Non-pigmented ciliary epithelial cell (primary cell): ENCODE measurements at places on chromosomes 4 and X.

- no peak for DNase-seq
These were observed 149.8 kb downstream of the CHM start for GRCh38 chrX:85897362-85898126.

DNA sequence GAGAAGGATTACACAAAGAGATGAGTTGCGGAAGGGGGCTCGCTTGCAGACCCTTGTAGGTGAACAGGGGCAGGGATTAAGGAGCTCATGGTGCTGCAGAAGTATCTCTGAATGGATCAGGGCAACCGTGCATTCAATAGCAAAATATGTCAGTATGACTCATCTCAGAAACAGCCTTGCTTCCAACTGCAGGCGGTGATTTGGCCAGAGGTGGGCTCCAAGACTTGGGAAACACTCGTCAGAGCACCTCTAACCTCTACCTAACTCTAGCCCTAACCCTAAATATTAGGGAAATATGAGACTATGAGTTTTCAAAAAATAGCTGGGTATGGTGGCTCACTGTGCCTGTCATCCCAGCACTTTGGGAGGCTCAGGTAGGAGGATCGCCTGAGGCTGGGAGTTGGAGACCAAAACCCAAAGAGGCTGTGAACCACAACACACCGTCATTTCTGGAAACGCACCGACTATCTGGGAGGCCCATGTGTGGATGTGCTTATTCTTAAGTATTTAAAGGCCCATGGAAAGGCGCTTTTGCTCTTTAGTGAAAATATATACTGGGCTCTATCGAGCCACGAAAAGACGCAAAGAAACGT, 102.6 kb downstream of the DHRSX start:
- no peak for DNase-seq

DNA sequence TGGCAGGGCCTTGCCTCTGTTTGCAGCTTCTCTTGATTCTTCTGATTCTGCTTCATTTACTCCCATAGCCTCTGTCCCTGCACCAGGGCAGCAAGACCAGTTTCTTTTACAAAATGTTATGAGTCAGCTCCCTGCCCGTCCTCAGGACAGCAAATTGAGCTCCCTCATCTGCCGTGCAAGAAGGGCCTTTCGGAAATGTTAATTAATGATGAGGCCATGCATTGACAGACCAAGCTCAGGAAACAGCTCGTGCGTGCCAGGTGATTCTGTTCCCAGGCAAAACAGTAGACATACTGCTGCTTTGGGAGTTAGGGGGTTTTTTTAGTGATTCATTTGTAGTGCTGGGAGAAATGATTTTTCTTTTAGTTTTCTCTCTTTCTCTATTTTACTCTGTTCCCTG, 231.7 kb downstream of the FBXW7 start:
- DNase-seq = no peak

DNA sequence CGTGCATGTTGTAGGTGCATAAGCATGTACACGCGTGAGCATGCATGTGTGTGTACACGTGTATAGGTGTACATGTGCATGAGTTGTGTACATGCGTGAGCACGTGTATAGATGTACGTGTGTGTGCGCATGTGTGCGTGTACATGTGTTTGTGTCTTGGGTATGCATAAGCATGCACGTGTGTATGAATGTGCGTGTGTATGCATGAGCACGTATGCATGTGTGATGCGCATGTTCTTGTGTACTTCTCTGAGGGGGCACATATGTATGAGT, 9.0 kb downstream of the NAT8L start:
- DNase-seq = no peak

- DNase-seq = no peak
These were observed 104.9 kb downstream of the TTC29 start for GRCh38 chr4:146840731-146841130.

- no peak for DNase-seq
These were observed 166.5 kb downstream of the CPEB2 start for GRCh38 chr4:15168759-15169158.

- DNase-seq = no peak
These were observed 24.3 kb downstream of the CYSLTR1 start for GRCh38 chrX:78303086-78303485.

DNA sequence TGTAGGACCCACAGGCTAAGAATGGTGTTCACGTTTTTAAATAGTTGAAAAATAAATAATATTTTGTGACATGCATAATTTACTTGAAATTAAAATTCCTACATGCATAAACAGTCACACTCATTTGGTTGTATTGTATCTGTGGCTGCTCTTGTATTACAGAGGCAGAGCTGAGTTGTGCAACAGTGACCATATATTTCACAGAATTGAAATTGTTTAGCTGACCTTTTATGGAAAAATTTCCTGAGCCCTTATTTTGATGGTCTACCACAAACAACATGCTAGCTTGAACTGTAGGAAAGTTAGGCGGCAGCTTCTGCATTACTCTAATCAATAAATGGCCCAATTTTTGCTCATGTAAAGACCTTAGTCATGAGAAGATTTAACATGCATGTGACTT, 633.4 kb upstream of the AADAT start:
- DNase-seq = no peak

DNA sequence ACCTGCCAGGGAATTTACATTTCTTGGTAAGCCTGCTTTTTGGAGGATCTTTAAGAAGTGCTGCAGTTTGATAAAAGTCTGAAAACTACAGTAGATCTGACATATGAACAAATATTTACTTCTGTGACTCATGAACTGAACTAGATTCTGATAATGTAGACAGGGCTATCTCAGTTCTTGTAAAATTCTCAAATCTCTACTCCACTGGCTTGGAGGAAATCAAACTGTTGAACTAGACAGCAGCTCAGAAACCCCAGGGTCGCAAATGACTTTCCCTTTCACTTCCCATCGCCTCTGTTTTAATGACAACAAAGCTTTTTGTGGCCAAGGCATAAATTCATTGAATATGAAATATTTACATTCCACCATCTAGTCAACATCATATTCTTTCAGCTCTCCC, 15.4 kb upstream of the OCIAD1 start:
- DNase-seq = no peak

- no peak for DNase-seq
These were observed 34.9 kb upstream of the FHDC1 start for GRCh38 chr4:152901205-152901604.

DNA sequence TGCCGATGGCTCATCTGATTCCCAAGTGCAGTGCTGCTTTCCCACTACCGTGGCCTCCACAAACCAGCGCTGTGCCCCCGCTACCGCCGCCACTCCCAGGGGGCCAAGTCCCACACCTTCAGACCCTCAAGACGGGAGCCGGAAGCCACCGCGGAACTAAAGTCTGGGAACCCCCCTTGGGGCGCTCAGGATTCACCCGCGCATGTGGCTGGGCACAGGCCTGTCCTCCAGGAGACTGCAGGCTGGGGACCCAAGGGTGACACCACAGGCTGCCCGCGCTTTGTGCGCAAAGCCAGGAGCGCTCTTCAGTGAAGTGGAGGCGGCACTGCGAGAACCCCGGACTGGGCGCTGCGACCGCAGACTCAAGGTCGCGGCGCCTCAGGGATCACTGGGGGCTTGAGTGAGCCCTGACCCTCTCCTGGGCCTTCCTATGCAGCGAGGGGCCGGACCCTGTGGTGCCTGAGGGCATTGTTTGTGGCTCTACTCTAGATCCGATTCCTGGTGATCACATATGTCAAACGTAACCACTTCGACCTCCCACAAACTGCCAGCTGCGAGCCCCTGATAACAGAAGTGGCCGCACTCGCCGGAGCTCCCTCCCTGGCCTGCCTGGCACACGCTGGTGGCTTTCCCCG, 20.4 kb upstream of the TBC1D14 start:
- DNase-seq = no peak

DNA sequence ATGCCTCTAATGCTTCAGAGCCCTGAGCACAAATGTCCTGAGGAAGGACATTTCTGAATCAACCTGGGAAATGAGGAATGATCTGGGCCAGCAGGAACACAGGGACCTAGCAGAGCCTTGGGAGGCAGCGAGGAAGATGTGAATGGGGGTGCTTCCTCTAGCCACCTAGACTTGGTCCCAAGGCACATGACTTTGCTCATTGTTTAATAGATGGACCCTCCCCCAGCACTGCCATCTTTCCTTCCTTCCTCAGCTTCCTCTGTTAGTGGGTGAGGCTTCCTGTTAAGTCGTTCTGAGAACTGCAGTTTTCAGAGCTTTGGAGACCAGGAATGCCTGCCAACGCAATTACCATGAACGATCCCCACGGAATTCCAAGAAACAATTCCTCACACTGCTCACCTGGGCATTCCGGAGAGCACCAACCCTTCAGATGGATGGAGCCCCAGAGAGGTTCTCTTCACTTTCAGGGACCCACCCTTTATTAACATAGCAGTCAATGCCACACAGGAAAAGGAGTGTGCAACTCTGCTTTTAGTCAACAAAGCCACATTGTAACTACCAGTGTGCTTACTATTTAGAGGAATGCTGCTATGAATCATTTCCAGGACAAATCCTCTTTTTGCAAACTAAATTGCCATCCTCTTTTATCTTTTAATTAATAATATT, 48.5 kb upstream of the STIM2 start:
- no peak for DNase-seq

DNA sequence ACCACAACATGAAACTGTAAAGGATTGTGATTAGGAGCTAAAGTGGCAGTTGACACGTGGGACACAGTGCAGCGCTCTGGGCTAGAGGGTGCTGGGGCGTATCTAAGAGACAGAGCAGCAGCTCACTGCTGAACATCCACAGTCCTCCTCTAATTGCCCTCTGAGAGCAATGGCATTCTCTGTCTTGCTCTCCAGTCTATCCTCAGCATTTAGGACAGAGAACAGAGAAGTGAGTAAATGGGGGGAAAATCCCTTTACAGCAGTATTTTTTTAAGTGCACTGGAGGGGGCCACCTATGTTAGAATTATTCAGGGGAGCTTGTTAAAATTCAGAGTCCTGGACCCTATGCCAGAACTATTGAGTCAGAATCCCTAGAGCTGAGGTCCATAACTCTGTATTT, 4.2 kb upstream of the TMEM154 start:
- no peak for DNase-seq

DNA sequence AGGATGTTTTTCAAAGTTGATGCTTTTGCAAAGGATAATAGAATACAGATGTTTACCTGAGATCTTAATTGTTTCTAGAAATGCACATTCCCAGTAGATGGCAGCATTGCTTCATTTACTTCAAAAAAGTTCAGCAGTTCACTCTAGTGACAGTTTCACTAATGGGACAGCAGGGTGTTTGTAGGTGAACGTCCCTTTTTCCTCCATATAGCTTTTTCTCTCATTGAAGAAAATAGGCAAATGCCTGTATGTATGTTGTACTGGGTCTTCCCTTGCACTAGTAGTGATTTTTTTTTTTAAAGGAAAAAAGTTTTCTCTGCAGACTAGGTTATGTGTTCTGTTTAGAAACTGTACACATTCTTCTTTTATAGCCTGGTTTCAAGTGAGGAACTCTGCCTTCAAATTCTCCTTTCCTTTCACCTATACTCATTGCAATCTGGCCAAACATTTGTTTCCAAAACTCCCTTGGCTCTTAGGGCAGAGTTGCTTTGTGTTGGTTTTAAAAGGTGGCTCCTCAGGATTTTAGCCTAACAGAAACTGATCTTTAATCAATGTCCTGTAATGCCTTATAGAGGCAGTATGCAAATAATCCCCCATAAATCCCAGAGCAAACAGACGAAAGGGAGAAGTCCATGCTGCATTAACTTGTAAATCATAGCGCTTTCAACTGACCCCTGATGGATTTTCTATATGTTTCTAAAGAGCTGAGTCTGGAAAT, 86.3 kb downstream of the EGF start:
- peak; percentile 19 for DNase-seq

DNA sequence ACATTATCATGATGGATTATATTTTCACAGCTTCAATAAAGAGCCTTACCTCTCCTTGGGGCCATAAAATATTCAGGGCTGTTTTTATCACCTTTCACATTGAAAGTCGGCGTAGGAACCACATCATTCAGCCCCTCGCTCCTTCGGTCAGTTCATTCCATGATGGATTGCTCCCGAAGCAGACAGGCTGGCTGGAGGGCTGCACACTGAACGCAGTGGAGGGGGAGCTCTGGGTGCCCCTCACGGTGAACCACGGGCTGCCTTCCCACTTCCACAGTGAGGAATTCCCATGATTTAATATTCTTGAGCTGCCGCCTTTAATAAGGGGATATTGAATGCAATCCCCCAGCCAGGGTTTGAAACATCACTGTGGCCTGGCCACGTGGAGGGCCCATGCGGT, 16.0 kb downstream of the PPP2R2C start:
- no peak for DNase-seq

DNA sequence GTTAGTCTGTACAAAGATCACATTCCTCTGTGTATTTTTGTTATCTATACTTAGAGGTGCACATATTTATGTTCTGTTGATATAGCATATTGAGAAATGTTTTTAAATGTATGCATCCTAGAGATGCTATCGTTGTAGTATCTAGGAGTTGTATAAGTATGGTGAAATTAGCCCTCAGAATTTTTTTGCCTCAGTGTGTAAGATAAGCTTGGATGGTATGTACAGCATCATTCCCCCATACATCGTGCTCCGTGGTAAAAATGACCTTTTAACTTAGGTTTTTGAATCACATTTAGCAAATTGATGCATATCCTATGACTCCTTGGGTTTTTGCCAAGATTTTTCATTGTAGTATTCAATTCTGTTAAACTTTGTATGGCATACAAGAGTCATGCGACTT, 113.5 kb downstream of the RPA4 start:
- no peak for DNase-seq

DNA sequence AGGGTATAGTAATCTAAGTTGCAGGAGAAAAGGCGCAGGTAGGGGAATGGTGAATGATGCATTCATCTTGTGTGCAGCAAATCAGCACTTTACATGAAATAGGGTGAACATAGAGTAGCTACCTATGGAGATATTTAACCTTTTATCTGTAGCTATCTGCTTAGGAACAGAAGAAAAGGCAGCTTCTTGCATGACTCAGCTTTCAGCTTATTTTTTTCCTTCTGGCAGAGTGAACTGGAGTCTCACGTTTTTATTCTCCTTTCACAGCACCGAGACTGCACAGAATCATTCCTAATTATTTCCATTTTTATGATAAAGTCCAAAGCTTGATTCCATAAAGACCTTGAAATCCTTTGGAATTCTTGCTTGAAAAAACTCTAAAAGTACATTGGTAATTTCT, 4.8 kb upstream of the SCOC start:
- no peak for DNase-seq

GRCh38 chr4:43716721-43717395, 731.8 kb downstream of the KCTD8 start:
- DNase-seq = no peak

- no peak for DNase-seq
These were observed 766.1 kb downstream of the KCTD8 start for GRCh38 chr4:43682551-43682950.
